Esophagus muscularis mucosa (tissue), 4 donors: ENCODE measurements at places on chromosomes 16 and 17.

GRCh38 chr16:65121870-65122723, at the start of gene CDH11:
TSS of gene CDH11 (minus strand) at chr16:65122063. CDS start at chr16:65004869, 117,194 bp downstream.
- peak within 1 kb of the TSS; percentile 58 for H3K4me3 ChIP-seq
- no peaks in the 10 kb centered on the region for H3K36me3 ChIP-seq
- peak within 1 kb of the TSS; percentile 91 for H3K27ac ChIP-seq
- peak; percentile 91 for DNase-seq

- H3K27ac ChIP-seq, result no peak overlapping the region
- peaks cover 23% of the 10 kb centered on the region for H3K4me1 ChIP-seq
- H3K4me3 ChIP-seq, result no peak overlapping the region
- no peak for DNase-seq
These were observed 30.3 kb upstream of the LRRC37A start for GRCh38 chr17:46264456-46265198.

- DNase-seq, result no peak
- H3K36me3 ChIP-seq, result no peaks in the 10 kb centered on the region
- no peak overlapping the region for H3K4me3 ChIP-seq
- H3K4me1 ChIP-seq, result no peaks in the 10 kb centered on the region
- H3K27me3 ChIP-seq, result no peaks in the 10 kb centered on the region
These were observed 26.3 kb downstream of the AARSD1 start for GRCh38 chr17:42937712-42938596.

DNA sequence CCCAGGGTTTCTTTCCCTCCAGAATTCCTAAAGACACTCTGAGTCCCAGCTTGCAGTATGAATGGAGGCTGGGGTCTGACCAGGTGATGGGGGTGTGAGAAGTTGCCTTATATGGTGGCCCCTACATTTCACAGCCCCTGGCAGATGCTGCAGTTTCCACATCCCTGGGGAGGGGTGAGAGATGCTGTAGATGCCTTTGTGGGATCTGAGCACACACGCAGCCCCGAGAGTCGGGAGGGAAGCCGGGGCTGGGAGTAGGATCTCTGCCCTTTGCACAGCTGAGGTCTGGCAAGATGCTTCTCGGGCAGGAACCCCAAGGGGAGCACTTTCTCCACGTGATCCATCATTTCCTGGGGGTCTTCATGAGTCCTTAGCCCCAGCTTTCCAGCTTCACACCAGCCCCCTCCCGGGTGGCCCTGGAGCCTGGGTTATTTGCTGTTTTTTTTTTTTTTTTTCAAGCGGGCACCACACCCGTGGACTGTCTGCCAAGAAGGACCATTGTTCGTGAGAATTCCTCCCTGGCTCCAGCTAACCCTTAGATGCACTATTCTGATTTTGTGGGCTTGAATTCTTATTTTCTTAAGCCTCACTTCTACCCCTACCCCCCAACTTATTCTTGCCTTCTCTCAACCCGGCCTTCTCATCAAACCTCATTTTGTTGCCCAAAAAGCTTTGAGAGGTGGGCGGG, 50.6 kb downstream of the NTN1 start:
- no peaks in the 10 kb centered on the region for H3K27me3 ChIP-seq
- H3K36me3 ChIP-seq, result no peaks in the 10 kb centered on the region
- peaks cover 38% of the 10 kb centered on the region for H3K4me1 ChIP-seq
- no peak overlapping the region for H3K4me3 ChIP-seq
- no peak for DNase-seq

- H3K4me3 ChIP-seq, result peak overlapping the region; percentile 15
- H3K27ac ChIP-seq, result peak overlapping the region; percentile 79
- no peaks in the 10 kb centered on the region for H3K27me3 ChIP-seq
These were observed 6.1 kb downstream of the SEC14L1 start for GRCh38 chr17:77146882-77147281.

DNA sequence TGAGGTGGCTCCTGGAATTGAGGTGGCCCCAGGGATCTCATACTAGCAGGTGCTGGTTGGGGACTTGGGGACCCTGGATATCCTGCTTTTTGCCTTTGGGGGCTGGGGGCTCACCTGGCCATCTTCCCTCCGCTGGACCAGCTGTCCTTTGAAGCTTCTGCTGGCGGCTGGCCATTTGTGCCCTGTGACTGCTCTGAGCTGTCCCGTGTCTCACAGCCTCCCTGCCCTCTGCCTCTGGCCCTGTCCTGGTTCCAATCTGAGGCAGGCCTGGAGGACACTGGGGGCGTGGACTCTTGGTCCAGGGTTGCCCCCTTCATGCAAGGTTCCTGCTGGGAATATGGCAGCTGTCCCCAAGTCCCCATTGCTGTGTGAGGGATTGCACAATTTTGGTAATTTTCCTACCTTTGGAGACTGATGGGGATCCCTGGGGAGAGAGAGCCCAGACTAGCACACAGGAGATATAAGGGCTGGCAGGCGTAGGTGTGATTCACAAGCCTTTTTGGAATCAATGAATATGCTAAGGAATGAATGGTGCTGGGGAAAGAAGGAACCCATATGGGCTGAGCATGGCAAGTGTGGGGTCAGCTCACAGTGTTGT, 19.2 kb downstream of the ADCY7 start:
- no peak overlapping the region for H3K4me3 ChIP-seq
- no peak for DNase-seq
- H3K36me3 ChIP-seq, result no peaks in the 10 kb centered on the region

GRCh38 chr17:27414271-27414670, 42.0 kb upstream of the KSR1 start:
- H3K27me3 ChIP-seq, result no peaks in the 10 kb centered on the region
- H3K4me1 ChIP-seq, result no peaks in the 10 kb centered on the region
- no peak overlapping the region for H3K27ac ChIP-seq
- no peak overlapping the region for H3K4me3 ChIP-seq
- no peaks in the 10 kb centered on the region for H3K36me3 ChIP-seq
- DNase-seq, result no peak

- no peak overlapping the region for H3K27ac ChIP-seq
- H3K36me3 ChIP-seq, result no peaks in the 10 kb centered on the region
- no peak overlapping the region for H3K4me3 ChIP-seq
- peaks cover 12% of the 10 kb centered on the region for H3K4me1 ChIP-seq
- no peak for DNase-seq
- H3K27me3 ChIP-seq, result no peaks in the 10 kb centered on the region
These were observed 44.9 kb upstream of the DOC2B start for GRCh38 chr17:226108-227077.

- no peaks in the 10 kb centered on the region for H3K4me1 ChIP-seq
- H3K27ac ChIP-seq, result no peak overlapping the region
- H3K36me3 ChIP-seq, result no peaks in the 10 kb centered on the region
- no peak overlapping the region for H3K4me3 ChIP-seq
- H3K27me3 ChIP-seq, result no peaks in the 10 kb centered on the region
These were observed 113.0 kb upstream of the NOG start for GRCh38 chr17:56480501-56480900.

DNA sequence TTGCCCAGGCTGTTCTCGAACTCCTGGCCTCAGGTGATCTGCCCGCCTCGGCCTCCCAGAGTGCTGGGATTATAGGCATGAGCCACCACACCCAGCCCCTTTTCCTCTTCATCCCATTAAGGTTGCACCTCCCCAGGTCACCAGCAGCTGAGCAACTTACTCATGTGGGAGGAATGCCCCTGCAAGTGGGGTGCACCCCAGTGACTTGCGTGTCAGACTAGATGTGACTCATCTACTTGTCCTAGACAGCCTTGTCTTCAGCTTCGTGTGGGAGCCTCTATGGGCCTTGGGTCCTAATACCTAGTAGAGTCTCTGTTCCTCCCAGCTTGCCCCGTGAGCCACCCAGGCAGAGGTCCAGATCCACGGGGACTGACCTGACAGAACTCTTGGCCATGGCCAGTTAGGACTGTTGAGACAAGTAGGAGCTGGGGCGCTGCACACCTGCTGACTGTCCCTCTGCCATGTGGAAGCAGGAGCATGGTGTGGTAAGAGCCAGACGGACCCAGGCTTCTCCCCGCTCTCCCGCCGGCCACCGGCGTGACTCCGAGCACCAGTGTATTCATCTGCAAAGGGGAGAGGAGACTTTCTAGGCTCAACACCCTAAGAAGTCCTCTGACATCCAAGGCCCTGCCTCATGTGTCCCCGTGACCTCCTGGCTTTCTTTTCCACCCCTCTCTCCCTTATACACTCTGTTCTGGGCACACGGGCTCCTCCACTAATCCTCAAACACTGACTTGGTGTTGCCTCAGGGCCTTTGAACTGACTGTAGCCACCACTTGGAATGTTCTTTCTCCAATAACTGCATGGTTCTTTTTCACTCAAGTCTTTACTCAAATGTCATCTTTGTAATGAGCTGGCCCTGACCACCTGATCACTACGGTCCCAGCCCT, 11.6 kb upstream of the CBX4 start:
- H3K36me3 ChIP-seq, result no peaks in the 10 kb centered on the region
- no peaks in the 10 kb centered on the region for H3K27me3 ChIP-seq
- H3K27ac ChIP-seq, result no peak overlapping the region
- H3K4me3 ChIP-seq, result no peak overlapping the region
- DNase-seq, result no peak
- H3K4me1 ChIP-seq, result peaks cover 8% of the 10 kb centered on the region

- H3K27ac ChIP-seq, result no peak overlapping the region
- H3K4me3 ChIP-seq, result peak overlapping the region; percentile 49
- H3K27me3 ChIP-seq, result peaks cover 33% of the 10 kb centered on the region
- H3K4me1 ChIP-seq, result peaks cover 40% of the 10 kb centered on the region
- H3K36me3 ChIP-seq, result no peaks in the 10 kb centered on the region
These were observed 794 bp upstream of the CPNE7 start for GRCh38 chr16:89574681-89575246.

- no peak for DNase-seq
- H3K4me1 ChIP-seq, result peaks cover under 1% of the 10 kb centered on the region
- H3K27me3 ChIP-seq, result no peaks in the 10 kb centered on the region
- no peaks in the 10 kb centered on the region for H3K36me3 ChIP-seq
- no peak overlapping the region for H3K4me3 ChIP-seq
These were observed 51.3 kb downstream of the AKAP1 start for GRCh38 chr17:57136355-57136754.

DNA sequence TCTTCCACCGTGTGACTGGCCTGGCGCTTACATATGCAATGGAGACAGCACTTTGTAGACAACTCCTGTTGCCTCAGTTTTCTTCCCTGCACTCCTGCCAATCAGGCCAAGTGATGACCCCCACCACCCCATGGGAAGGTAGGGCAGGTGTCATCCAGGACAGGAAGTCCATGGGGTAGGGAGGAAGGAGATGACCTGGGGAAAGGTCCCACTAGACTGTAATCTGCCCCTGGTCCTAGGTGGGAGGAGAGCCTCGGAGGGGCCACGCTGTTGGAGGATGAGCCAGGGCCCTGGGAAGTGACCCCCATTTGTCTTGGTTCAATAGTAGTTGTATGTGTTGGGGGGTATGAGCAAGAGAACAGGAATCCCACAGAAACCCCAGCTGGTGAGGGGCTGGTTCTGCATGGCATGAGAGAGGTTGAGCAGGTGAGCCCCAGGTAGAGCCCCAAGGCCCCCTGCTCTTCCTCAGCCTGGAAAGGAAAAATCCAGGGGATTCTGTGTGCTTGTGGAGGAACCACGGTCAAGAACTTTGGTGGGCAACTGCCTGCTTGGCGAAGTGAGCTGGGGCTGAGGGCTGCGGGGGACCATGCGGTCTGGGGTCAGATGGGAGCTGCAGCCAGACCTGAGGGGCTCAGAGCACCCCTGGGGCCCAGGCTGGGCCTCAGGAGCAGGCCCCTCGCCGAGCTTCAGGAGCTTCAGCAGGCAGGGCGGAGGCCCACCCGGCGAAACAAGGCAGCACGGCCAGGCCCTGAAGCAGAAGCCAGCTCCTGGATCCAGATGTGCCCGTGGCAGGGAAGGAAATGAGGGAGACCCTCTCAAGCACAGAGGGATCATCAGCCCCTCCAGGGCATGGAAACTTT, 50.7 kb downstream of the NT5M start:
- no peak overlapping the region for H3K27ac ChIP-seq
- no peak for DNase-seq

DNA sequence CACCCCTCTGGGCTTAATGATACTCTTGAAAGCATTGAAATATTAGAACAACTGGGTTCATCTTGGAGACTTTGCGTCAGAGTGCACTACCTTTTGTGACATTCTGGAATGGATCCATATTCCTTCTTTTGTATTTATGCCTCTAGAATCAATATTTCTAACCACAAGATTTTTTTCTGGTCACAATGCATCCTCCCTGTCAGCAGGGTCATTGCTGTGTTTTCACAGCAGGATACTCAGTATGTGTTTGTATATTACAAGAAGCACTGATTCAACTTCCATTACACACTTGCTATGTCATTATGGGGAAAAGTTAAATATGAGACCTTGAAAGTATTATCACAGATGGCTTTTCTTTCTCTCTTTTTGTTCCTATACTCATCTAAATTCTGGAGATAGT, 370.0 kb downstream of the HS3ST3B1 start:
- DNase-seq, result no peak
- H3K27me3 ChIP-seq, result no peaks in the 10 kb centered on the region
- H3K4me1 ChIP-seq, result no peaks in the 10 kb centered on the region
- no peaks in the 10 kb centered on the region for H3K36me3 ChIP-seq

DNA sequence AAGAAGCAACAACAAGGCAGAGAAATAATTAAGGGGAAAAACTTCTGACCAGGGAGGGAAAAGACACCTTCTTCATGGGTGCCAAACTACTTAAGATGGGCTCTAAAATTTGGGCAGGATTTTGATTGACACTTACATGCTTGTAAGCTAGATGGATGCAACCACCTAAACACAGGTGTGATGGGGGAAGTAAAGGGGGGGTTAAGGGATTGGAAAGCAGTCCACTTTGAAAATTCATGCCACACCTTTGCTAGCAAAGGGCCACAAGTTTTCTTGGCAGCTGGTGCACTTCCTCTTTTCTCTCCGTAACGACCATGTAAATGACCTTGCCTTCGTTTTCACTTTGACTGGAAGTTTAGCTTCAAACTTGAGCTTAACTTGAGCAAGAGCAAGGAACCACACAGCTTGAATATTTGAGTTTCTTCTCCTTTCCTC, 14.3 kb upstream of the PRKAR1A start:
- no peaks in the 10 kb centered on the region for H3K36me3 ChIP-seq
- no peak overlapping the region for H3K4me3 ChIP-seq
- DNase-seq, result no peak
- H3K27ac ChIP-seq, result peak overlapping the region; percentile 26

DNA sequence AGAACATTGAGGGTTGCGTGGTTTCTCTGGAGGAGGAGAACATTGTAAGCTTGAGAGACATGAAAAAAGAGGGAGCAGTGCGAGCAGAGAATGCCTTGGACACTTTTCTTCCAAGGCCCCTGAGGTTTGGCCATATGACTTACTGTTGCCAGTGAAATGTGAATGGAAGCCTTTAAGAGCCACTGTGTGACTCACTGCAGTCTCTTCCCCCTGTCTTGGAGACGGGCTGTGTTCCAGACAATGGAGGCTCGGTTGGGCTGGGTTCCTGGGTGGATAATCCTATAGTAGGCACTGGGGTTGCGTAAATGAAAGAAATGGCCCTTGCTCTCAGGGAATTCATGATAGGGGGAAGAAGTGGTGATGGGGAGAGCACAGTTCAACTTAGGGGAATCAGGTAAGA, 75.5 kb downstream of the SHISA9 start:
- no peak overlapping the region for H3K4me3 ChIP-seq
- no peaks in the 10 kb centered on the region for H3K27me3 ChIP-seq
- DNase-seq, result no peak
- H3K27ac ChIP-seq, result no peak overlapping the region
- no peaks in the 10 kb centered on the region for H3K36me3 ChIP-seq

DNA sequence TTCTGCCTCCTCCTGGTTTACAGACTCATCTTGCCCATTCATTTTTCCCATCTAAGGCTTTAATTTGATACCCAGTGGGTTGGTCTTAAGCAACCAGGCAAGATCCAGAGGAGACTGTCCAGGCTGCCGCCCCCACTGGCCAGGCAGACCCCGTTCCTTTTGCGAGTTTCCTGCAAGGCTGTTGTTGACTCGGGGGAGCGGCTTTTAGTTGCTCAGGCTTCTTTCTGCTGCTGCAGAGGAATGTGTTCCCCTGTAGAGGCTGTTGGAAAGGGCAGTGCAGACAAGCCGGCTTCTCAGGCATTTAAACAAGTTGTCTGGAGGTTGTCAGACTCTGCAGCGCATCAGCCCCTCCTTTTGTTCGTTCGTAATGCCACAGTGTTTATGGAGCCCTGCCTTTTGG, 231.2 kb downstream of the PRKCA start:
- H3K4me1 ChIP-seq, result peaks cover 61% of the 10 kb centered on the region
- DNase-seq, result no peak
- no peaks in the 10 kb centered on the region for H3K27me3 ChIP-seq
